ENCODE measurements at places on chromosomes 7 and 10. TPM values are rescaled to one million over a fixed set of nuclear protein-coding genes. Genes with fewer than 3 reads are reported as not detected.

The TLL2 gene
- total RNA-seq = 0.90 TPM

- DNase-seq = peak; percentile 52
- H3K4me1 ChIP-seq = no peaks in the 10 kb centered on the region
Measured at GRCh38 chr7:140003913-140004382, 58.8 kb downstream of the PARP12 start.

DNA sequence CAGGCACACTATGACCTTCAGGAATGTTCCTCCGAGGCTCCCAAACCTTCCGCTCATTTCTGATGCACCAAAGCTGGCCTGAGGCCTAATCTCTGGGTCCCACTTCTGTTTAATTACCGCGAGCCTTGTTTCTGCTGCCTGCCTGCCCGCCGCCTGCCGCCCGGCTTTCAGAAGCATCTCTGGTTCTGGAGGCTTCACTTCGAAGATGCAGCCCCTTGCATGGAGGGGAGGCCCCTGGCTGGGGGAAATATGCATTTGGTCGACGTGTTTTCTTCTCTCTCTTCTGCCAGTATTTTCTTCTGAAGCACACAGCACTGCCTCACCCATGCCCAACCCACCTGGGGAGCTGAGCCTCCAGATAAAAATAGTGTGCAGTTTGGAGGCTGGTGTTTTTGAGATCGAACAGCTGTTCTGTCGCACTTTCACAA, 166.9 kb downstream of the PAXIP1 start:
- no peak overlapping the region for H3K27ac ChIP-seq
- DNase-seq = no peak
- H3K4me1 ChIP-seq = no peaks in the 10 kb centered on the region

DNA sequence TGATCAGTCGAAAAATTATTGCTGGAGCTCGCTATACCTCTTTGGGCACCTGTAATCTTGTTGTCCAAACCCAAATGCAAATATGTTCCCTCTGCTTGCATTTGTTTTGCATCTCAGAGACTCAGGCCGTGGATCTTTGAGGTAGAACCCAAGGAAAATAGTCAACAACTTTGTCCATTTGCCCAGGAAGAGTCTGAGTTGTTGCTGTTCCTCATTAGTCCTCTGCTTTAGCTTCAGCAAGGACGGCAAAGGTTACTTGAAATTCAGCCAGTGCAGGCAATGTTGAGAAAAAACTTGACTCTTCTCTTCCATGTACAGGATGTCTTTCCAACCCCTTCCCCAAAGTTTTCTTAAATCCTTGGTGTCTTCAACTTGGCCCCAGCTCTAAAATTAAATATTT, 45.8 kb downstream of the PDK4 start:
- no peaks in the 10 kb centered on the region for H3K36me3 ChIP-seq
- H3K4me1 ChIP-seq = peaks cover 87% of the 10 kb centered on the region
- peak overlapping the region; percentile 98 for H3K27ac ChIP-seq
- peak; percentile 33 for DNase-seq
- peak overlapping the region; percentile 28 for H3K4me3 ChIP-seq

DNA sequence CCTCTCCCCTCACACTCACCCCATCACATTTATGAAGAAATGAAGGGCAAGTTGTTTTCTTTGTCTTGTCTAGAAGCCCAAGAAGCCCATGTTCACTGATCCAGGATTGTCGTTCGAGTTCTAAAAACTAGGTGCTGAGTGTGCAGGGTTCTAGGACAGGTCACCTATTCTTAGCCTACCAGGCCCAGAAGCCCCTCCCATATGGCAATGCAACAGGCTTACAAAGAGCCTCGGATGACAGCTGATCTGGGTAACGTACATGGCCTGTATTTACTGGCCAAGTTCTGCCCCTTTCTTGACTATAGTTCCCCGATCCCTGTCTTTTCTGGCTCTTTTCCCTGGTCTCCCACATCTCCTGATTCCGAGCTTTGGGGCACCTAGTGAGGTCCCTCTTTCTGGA, 160.9 kb downstream of the FZD1 start:
- no peak overlapping the region for H3K4me3 ChIP-seq
- H3K36me3 ChIP-seq = no peaks in the 10 kb centered on the region
- H3K4me1 ChIP-seq = no peaks in the 10 kb centered on the region
- H3K27ac ChIP-seq = no peak overlapping the region
- DNase-seq = no peak
- H3K27me3 ChIP-seq = no peaks in the 10 kb centered on the region

- no peaks in the 10 kb centered on the region for H3K4me1 ChIP-seq
- H3K27me3 ChIP-seq = no peaks in the 10 kb centered on the region
- no peak overlapping the region for H3K27ac ChIP-seq
- no peak for DNase-seq
- no peaks in the 10 kb centered on the region for H3K36me3 ChIP-seq
- H3K4me3 ChIP-seq = no peak overlapping the region
Measured at GRCh38 chr7:110534241-110534931, 556.5 kb upstream of the LRRN3 start.

GRCh38 chr7:23930312-23930711, 220.3 kb downstream of the STK31 start:
- H3K27me3 ChIP-seq = no peaks in the 10 kb centered on the region
- no peak overlapping the region for H3K4me3 ChIP-seq
- no peaks in the 10 kb centered on the region for H3K36me3 ChIP-seq
- no peak overlapping the region for H3K27ac ChIP-seq

- no peak overlapping the region for H3K27ac ChIP-seq
- no peaks in the 10 kb centered on the region for H3K27me3 ChIP-seq
- no peaks in the 10 kb centered on the region for H3K4me1 ChIP-seq
- no peak for DNase-seq
- no peak overlapping the region for H3K4me3 ChIP-seq
Measured at GRCh38 chr10:26844396-26844975, 16.3 kb downstream of the ABI1 start.

- H3K36me3 ChIP-seq = no peaks in the 10 kb centered on the region
- no peak overlapping the region for H3K4me3 ChIP-seq
- H3K27ac ChIP-seq = no peak overlapping the region
- H3K4me1 ChIP-seq = no peaks in the 10 kb centered on the region
Measured at GRCh38 chr7:70434376-70434775, 697.6 kb upstream of the GALNT17 start.

DNA sequence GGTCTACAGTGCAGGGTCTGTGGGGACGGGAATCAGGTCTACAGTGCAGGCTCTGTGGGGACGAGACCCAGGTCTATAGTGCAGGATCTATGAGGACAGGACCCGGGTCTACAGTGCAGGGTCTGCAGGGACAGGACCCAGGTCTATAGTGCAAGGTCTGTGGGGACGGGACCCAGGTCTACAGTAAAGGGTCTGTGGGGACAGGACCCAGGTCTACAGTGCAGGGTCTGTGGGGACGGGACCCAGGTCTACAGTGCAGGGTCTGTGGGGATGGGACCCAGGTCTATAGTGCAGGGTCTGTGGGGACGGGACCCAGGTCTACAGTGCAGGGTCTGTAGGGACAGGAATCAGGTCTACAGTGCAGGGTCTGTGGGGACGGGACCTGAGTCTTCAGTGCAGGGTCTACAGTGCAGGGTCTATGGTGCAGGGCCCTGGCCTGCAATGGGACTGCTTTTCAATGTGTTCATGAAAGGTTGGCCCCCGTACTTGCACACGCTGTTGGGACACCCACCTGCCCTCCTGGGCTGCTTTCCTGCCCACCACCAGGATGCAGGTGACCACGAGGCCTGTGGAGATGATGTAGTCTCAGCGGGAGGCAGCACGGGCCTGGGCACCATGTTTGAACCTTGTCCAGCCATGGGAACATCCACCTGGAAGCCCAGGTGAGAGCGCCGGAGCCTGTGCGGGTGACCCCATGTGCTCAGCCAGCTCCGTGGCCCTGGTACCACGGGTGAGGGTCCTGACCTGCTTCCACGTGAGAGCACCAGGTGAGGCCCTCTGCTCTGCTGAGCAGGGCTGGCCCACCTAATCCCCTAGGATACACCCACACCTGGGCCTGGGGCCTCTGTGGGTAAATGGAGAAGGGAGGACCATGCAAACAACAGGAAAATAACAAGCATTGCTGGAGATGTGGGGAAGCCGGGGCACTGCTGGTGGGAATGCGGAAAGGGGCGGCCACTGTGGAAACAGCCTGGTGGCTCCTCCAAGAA, 91.4 kb upstream of the DIP2C start:
- H3K27ac ChIP-seq = no peak overlapping the region
- H3K36me3 ChIP-seq = no peaks in the 10 kb centered on the region
- no peak for DNase-seq
- H3K4me1 ChIP-seq = peaks cover 12% of the 10 kb centered on the region
- H3K27me3 ChIP-seq = no peaks in the 10 kb centered on the region

The CYP3A5 gene
- total RNA-seq = 42.9 TPM

- no peaks in the 10 kb centered on the region for H3K36me3 ChIP-seq
- no peaks in the 10 kb centered on the region for H3K4me1 ChIP-seq
- no peak overlapping the region for H3K27ac ChIP-seq
- no peaks in the 10 kb centered on the region for H3K27me3 ChIP-seq
- no peak overlapping the region for H3K4me3 ChIP-seq
- no peak for DNase-seq
Measured at GRCh38 chr7:149297034-149297755, 35.2 kb downstream of the ZNF783 start.

GRCh38 chr7:66664590-66665293, 36.1 kb downstream of the KCTD7 start:
- no peak for DNase-seq
- H3K27me3 ChIP-seq = no peaks in the 10 kb centered on the region
- H3K27ac ChIP-seq = no peak overlapping the region
- no peaks in the 10 kb centered on the region for H3K36me3 ChIP-seq
- no peak overlapping the region for H3K4me3 ChIP-seq

The SORBS1 gene
- total RNA-seq = 427 TPM

DNA sequence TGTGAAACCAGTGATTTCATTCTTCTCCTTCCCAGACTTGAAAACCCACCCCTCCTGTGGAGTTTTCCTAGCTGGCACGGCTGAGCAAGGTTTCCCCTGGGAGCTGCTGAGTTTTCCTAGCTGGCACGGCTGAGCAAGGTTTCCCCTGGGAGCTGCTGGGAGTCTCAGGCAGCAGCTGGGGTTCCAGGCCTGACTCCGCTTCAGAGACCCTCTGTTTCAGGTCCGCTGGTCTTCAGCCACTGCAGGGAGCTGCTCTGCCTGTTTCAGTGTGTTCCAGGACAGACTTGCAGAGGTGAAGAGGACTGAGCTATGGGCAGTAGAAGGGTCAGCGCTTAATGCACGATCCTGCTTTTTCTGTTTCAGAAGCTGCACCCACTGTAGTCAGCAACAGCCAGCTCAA, 104.9 kb downstream of the XRCC2 start:
- H3K27ac ChIP-seq = no peak overlapping the region
- H3K4me1 ChIP-seq = no peaks in the 10 kb centered on the region
- H3K27me3 ChIP-seq = no peaks in the 10 kb centered on the region
- no peak overlapping the region for H3K4me3 ChIP-seq
- H3K36me3 ChIP-seq = no peaks in the 10 kb centered on the region
